ENCODE measurements at places on chromosomes 6 and 20.

DNA sequence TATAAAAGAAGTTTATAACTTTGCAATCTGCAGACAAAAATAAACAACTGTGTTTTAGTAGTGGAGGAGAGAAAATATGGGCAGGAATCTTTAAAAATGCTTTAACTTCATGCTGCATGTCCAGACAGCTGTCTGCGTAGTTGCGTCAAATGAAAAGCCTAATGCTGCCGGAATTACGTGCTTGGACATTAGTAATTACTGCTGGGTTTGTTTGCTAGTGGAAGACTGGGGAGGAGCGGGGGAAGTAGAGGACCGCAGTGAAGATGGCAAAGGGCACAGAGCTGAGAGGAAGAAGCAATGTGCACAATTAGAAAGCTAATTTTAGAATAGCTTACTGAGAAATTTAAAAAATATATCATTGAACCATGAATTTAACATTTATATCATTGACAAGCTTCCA lies 2.4 kb downstream of the SNAP25 start:
- no peak for DNase-seq

DNA sequence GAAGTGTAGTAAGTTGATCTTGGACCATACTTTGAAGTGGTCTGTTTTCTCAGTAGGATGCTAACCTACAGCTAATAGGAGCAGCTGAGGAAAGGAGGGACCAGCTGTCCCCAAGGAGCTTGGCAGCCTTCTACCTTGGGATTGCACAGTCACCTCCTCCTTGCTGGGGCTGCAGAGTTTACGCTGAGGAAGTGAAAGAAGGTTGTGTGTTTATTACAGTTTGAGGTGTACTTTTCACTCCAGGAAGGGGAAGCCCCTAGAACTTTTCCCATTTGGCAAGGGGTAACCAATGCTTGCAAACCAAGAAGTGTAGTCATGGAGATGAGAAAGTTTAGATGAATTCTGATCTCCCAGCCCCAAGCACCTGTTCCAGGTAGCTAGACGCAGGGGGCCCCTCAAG lies 58.8 kb downstream of the BMP6 start:
- DNase-seq: no peak

GRCh38 chr6:75334266-75335040 lies 49.9 kb upstream of the TMEM30A start:
- no peak for DNase-seq

DNA sequence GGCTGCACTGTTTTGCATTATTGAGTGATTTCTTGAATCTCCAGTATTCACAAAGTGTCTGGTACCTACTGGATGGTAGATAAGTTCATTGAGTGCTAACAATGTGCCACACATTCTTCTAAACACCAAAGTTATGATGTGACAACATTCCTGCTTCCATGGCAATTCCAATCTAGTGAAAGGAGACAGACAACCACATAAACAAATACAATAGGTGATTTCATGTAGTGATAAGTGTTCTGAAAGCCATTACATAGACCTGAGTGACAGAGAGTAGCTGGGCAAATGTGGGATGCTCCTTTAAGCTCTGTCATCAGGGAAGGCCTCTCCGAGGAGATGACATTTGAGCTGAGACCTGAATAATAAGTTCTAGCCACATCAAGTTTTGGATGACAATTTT lies 295.5 kb downstream of the SLC35F1 start:
- DNase-seq: no peak

DNA sequence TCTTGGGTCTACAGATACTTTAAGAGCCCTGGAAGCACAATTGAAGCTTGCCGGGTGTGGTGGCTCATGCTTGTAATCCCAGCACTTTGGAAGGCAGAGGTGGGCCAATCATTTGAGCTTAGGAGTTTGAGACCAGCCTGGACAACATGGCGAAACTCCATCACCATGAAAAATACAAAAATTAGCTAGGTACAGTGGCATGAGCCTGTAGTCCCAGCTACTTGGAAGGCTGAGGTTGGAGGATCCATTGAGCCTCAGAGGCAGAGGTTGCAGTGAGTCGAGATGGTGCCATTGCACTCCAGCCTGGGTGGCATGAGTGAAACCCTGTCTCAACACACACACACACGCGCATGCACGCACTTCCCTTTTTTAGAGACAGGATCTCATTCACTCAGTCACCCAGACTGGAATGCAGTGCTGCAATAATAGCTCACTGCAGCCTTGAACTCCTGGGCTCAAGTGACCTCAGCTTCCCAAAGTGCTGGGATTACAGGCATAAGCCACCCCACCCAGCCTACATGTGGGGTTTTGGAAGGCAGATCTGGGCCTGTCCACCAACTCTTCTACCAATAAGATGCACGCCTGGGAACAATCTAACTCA lies 182.5 kb upstream of the JARID2 start:
- DNase-seq: no peak

- no peak for DNase-seq
Measured at GRCh38 chr20:4573564-4574355, 147.9 kb upstream of the PRND start.

GRCh38 chr6:14573703-14574290 lies 456.2 kb downstream of the CD83 start:
- no peak for DNase-seq

DNA sequence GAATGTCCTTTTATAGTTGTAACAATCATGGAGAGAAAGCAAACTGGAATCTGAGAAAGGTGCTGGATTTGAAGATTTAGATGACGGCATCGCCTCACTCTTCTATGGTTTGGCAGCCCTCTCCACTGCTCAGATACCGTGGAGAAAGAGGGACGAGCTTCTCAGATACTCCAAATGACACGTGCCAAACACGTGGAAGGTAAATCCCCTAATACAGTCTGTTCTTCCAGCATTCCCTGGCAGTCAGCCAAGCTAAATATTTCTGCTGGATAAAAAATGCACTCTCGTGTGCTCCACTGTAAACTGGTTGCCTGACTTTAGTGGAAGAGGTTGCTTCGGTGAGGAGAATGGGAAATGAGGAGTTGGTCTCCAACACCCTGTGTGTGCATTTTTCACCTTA lies 16.7 kb upstream of the PRDM1 start:
- DNase-seq: no peak

- no peak for DNase-seq
Measured at GRCh38 chr20:43820731-43821330, 93.8 kb upstream of the TOX2 start.

DNA sequence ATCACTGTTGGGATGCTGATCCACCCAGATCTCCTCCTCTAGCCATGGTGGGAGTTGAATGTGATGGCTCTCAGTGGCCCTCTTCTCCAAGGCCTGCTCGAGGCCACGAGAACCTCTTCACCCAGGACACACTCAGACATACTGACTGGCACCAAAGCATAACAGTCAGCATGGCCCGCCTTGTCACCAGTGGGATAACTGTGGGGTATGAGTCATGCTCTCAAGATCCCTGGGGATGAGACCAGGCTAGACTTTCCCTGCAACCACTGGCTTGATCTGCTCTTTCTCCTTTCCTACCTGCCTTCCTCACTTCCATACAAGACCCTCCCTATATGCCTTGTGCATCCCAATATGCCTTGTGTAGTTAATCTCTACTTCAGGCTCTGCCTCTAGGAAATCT lies 66.8 kb downstream of the RIN2 start:
- DNase-seq: no peak

DNA sequence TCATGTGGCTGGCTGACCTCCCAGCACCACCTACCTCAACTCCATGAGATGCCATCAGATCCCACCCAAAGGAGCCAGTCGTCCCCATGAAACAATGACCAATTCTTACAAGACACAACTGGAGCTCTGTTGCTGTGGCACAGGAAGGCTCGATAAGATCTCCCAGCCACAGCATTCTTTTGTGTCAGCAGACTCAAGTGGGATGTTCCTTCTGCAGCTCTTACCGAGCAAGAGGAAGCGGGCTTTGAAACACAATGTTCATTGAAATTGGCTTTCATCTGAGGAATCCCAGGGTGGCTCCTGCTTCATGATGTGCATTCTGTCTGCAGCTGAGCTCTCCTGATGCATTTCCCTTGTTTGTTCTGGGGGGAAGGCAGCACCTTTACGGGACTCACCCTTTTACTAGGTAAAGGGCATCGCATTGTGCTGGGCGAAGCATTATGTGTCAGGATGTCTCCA lies 222.0 kb upstream of the SGK1 start:
- DNase-seq: no peak

DNA sequence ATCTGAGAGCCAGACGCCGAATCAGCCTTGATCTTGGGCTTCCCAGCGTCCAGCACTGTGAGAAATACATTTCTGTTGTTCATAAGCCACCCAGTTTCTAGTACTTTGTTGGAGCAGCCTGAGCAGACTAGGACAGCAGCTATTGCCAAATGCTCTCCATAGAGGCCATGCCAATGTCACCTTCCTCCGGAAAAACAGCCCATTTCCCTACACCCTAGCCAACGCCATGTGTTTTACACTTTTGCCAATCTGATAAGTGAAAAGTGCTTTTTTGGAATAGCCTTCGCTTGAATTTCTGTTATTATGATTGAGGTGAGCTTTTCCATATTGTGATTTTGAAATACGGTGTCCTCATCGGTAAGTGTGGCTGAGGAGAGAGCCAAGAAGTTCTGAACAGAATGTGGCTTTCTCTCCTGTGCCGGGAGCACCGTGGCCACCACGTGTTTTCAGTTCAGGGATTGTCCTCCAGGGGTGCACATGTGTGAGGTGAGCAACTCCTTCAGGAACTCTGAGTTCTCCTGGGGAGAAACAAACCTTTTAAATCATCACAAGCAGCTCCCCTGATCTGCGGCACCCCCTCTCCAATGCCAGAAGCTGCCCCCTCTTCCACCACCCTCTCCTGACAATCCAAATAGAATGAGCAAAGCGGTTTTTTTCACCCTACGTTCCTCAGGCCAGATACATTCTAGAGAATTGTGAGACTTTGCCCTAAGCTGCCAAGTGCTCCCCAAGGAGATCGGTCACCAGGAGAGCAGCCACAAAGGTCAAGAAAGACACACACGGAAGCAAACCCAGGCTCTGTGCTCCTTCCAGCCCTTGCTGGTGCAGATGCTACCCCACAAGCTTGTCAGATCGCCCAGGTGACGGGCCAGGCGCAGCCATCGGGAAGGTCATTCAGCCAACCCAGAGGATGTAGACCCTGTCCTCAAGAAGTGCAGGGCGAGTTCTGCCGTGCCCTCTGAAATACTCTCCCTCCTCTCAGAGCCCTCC lies 36.0 kb downstream of the TAF8 start:
- no peak for DNase-seq

- DNase-seq: no peak
Measured at GRCh38 chr6:53178837-53179432, 30.3 kb upstream of the GCM1 start.

GRCh38 chr6:53411451-53411850 lies 62.7 kb upstream of the ELOVL5 start:
- no peak for DNase-seq

Data from cortex of kidney (tissue), 1 donor.